ENCODE measurements at places on chromosomes 12 and 14. TPM values are rescaled to one million over a fixed set of nuclear protein-coding genes. Genes with fewer than 3 reads are reported as not detected.

DNA sequence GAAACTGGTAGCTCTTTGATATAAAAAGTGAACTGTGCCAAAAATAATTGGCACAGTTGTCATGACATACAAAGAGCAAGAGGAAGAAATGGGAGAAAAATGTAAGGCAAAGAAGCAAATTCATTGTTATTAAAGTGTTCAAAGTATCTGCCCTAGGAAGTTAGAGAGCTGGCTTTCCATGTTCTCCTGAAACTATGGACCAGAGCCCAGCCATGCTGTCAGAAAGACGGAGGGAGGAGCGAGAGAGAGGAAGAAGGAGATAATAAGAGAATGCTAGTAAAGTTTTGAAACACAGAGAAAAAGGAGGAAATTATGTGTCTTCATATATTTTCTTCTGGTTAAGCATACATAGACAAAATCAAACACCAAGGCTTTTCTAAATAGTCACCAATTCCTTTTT is 78.1 kb upstream of the PELI2 start:
- no peak overlapping the region for H3K4me3 ChIP-seq
- H3K4me1 ChIP-seq, result no peaks in the 10 kb centered on the region
- no peak overlapping the region for H3K27ac ChIP-seq
- peaks cover 25% of the 10 kb centered on the region for H3K27me3 ChIP-seq

DNA sequence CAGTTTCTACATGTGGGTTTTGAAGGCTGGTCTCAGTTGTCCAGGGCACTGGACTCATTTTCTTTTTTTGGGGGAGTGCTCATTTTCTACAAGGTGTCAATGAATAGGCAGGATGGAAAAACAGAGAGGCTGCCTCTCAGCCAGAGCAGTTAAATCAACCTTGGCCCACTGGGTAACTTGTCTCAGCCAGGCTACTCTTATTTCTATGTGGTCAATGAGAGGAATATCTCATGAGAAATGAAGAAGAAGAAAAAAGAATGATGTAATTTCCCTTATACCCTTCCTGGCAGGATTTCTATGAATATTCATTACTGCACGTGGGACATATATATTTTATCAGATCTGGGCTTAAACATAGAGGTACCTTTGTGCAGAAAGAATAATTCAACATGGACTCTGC is 155.2 kb upstream of the E2F7 start:
- DNase-seq, result no peak
- no peak overlapping the region for H3K4me3 ChIP-seq
- H3K36me3 ChIP-seq, result no peaks in the 10 kb centered on the region
- no peaks in the 10 kb centered on the region for H3K27me3 ChIP-seq
- no peaks in the 10 kb centered on the region for H3K4me1 ChIP-seq
- H3K27ac ChIP-seq, result no peak overlapping the region

DNA sequence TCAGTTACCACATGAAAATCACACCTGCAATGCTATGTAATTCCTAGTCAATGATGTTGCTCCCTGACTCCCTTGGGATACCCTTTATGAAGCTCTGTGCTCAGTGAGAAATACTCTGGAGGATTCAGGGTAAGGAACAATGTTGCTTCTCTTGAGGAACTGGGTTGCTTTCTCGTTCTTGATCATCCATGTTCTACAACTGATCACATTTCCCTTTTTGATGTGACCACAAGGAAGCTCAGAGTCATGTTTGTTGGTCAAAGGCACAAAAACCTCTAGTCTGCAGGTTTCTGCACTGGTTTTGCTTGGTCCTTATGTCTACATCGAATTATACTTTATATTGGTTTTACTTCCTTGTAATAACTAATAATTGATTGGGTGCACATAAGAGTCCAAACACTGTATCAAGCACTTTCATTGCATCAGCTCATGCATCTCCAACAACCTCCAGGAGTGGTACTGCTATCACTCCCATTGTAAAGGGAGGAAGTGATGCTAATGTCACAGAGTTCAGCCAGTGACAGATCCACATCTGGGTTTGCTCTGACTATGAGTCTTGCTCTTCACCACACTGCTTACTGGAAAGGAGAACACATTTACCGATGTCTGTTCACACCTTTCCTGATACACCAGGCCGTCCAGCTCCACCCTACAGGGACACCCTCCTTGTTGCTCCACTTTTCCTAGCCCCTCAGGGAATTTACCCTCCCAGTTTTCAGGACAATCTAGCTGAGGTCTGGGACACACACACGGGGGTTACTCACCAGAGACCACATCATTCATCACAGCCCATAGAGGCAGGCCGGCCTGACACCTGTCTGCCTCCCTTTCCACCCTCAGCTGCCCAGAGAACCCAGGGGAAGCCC is 41.0 kb downstream of the CMKLR1 start:
- DNase-seq, result no peak
- H3K4me3 ChIP-seq, result no peak overlapping the region
- no peaks in the 10 kb centered on the region for H3K4me1 ChIP-seq
- no peaks in the 10 kb centered on the region for H3K27me3 ChIP-seq
- no peaks in the 10 kb centered on the region for H3K36me3 ChIP-seq

DNA sequence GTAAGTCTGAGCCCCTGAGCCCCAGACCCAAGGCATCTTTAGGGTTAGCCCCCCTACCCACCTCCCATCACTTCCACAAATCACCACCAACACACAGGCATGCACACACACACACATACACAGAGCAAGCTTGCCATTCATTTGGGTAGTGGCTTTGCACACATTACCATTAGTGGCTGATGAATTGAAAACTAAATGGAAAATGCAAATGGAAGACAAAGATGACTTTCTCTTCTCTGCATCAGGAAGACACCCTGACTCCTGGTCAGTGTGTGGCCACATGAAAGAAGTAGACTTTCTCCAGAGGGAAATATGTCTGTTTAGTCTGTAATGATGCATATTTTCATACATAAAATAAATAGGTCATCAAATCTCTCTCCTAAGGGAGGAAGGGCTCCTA is 55.2 kb downstream of the CCDC60 start:
- no peak for DNase-seq
- no peaks in the 10 kb centered on the region for H3K4me1 ChIP-seq
- no peaks in the 10 kb centered on the region for H3K27me3 ChIP-seq

- H3K36me3 ChIP-seq, result no peaks in the 10 kb centered on the region
- peaks cover 9% of the 10 kb centered on the region for H3K4me1 ChIP-seq
- no peak overlapping the region for H3K27ac ChIP-seq
- no peak overlapping the region for H3K4me3 ChIP-seq
- no peaks in the 10 kb centered on the region for H3K27me3 ChIP-seq
- no peak for DNase-seq
Observed at GRCh38 chr14:51872396-51872795, 12.0 kb downstream of the GNG2 start.

- H3K27me3 ChIP-seq, result no peaks in the 10 kb centered on the region
- no peaks in the 10 kb centered on the region for H3K36me3 ChIP-seq
- no peak overlapping the region for H3K27ac ChIP-seq
- H3K4me3 ChIP-seq, result no peak overlapping the region
- no peak for DNase-seq
Observed at GRCh38 chr12:107558141-107558815, 127.3 kb upstream of the PWP1 start.

The RDH5 gene
- 8.9 TPM for total RNA-seq

The AVPR1A gene
- total RNA-seq, result not detected

The NPAS3 gene
- not detected for total RNA-seq
